Ascending aorta (tissue), 2 donors: ENCODE measurements at places on chromosomes 6 and 20.

DNA sequence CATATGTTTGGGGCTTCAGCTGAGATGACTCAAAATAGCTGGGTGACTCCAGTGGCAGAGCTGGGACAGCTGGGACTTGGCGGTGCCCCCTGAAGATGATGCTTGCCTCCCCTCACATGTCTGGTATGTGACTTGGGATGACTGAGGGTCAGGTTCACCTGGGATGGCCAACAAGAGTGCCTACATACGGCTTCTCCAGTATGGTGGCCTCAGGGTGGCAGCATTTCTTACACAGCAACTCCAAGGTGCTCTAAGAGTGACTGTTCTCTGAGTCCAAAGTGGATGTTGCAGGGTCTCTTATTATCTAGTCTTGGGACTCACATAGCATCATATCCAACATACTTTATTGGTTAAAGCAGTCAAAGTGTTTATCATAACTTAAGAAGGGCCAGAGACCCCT, 87.8 kb upstream of the CENPW start:
- no peak for DNase-seq

DNA sequence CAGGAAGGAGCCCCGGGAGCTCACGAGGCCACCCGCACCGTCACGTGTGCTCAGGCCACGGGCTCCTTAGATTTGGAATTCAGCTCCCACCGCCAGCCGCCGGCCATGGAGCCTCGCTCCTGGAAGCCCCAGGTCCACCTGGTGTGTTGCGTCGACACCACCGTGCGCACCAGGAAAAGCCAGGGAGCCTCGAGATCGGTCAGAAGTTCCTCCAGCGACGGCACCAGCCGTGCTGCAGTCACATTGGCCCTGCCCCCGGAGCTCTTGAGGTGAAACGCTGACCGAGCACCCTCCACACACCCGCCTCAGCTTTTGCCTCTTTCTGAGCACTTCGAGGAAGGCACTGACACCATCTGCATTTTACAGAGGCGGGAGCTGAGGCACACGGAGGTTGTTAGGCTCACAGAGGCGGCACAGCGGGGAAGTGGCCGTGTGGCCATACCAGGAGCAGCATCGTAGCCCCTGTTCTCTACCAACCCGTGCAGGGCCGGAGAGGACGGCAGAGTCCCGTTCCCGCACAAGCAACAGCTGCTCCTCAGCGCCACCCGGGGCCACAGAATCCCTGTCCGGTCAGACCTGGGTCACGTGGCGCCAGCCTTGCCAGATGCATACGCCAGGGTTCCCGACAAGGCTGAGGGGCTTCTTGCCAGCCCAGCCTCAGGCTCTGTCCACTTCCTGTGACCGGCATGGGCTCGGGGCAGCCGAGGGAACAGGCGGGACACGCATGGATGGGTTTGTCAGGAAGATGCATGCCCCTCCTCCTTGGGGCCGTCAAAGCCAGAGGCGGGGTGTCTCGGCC, 7.6 kb downstream of the NKAIN4 start:
- DNase-seq = no peak

DNA sequence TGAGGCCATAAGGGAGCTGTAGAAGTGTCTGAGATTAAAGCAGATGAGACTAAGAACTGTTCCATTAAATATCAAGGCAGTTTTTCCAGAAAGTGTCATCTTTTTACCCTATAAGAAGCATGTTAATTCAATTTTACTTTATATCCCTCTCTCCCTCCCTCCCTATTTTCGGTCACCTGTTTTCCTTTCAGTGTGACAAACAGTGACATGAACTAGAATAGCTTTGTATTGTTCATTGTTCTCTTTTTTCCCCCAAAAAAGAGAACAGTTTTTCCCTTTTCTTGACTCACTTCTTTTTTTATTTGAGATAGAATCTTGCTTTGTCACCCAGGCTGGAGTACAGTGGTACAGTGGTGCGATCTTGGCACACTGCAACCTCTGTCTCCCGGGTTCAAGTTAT, 269.3 kb downstream of the ZFAND3 start:
- no peak for DNase-seq

DNA sequence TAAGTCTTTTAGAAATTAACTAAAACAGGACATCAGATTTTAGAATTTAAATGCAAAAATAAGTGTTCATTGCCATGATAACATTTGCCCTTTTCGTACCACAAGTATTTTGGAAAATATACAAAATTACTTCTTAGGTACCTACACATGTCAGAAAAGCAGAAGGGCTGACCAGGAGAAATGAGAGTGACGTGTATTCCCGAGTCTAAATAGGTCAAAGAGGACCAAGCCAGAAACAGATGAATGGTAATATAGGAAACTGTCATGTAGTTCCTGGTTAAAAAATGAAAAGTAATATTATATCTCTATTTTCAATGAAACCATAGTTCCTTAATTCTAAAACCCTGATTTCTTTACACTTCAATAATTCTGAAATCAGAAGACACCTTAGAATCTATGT, 126.2 kb downstream of the IPCEF1 start:
- no peak for DNase-seq

- DNase-seq = peak; percentile 24
These were observed 13.7 kb upstream of the PRND start for GRCh38 chr20:4708036-4708435.

GRCh38 chr6:28124971-28125353, 553 bp downstream of the ZSCAN16 start:
- no peak for DNase-seq

GRCh38 chr6:166929542-166930189, 26.7 kb downstream of the RNASET2 start:
- DNase-seq = no peak

GRCh38 chr6:150770637-150771036, 94.9 kb upstream of the MTHFD1L start:
- DNase-seq = no peak

- no peak for DNase-seq
These were observed 9.5 kb upstream of the UQCC2 start for GRCh38 chr6:33720998-33721397.

- DNase-seq = no peak
These were observed 75.6 kb downstream of the CDC5L start for GRCh38 chr6:44462797-44463727.

- no peak for DNase-seq
These were observed 146.6 kb downstream of the SOBP start for GRCh38 chr6:107636486-107636885.

- no peak for DNase-seq
These were observed at the start of gene DLK2 for GRCh38 chr6:43455531-43456428. DLK2 (minus strand) TSS chr6:43455548; CDS start chr6:43454825, 723 bp downstream.

GRCh38 chr6:143055213-143055612, 5.5 kb upstream of the AIG1 start:
- no peak for DNase-seq

DNA sequence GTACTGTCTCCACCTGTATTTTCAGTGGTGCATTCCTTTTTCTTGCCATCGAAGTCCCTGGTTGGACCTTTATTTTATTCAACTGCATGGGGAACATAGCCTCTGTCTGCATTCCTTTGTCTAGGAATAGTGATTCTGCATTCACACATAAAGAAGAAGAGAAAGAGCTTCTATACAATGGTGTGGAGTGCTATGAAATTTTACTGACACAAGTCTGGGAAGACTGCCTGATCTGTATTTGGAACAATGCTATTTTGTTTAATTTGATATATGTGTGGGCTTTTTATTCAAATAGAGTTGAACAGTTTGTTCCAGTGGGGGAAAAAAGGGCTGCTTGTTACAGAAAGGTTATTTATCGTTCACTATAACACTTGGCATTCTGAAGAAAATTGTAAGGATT, 375.7 kb upstream of the POU3F2 start:
- no peak for DNase-seq

- no peak for DNase-seq
These were observed 11.8 kb downstream of the SLCO4A1 start for GRCh38 chr20:62653951-62654685.

DNA sequence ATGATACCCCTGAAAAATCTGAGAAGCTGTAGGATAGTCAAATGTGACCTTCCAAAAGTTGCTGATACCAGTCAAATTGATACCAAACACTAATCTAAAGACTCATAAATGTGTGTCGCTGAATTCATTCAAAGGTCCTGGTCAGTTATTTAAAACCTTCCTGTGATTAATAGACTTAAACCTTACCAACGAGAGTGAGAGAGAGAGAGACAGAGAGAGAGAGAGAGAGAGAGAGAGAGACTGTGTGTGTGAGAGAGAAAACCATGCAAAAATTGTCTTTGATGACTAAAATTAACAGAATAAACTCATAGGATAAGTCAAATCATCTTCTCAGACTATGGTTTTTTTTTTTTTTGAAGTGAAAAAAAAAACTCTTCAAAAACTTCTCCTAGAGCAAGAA, 370.9 kb upstream of the HS3ST5 start:
- DNase-seq = no peak

DNA sequence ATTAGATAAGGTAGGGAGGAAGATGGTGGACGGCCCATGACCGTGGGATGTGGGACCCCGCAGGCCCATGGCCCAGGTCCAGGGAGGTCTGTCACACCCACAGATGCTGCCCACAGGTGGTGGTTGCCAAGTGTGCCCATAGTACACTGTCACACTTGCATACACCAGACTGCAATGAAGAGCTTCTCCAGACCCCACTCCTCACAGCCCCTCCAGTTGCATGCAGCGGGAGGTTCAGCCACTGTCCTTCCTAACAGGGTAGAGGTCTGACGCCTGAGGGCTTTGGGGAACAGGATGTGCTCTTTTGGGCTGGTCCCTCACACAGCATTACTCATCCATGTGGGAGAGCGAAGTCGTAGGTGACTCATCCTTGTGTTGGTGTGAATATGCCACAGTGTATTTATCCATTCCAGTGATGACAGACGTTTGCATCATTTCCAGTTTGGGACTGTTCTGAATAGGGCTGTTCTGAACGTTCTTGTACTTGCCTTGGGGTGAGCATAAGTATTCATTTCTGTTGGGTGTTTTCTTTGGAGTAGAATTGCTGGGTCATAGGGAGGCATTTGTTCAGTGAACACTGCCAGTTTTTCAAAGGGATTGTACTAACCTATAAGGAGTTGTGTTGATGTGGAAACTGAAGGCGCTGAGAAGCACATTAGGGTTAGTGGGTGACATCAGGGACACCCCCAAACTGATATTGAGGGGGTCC, 10.1 kb upstream of the PYGB start:
- DNase-seq = peak; percentile 94

DNA sequence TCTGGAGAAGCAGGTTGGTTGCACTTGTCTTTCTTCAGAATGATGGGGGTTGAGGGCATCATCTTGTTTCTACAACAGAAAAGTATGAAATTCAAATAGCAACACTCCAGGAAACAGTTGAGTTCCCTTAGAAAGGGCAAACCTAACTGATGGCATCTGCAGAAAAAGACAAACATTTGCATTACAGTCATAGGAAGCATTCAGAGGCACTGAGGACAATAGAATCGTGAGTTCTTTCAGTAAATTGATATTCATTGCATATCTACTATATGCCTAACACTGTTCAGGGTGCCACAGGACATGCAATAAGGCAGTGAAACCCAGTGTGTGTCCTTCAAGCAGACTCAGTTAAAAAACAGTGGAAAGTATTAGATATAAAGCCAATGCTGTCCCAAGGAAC, 41.1 kb upstream of the OPN5 start:
- no peak for DNase-seq

DNA sequence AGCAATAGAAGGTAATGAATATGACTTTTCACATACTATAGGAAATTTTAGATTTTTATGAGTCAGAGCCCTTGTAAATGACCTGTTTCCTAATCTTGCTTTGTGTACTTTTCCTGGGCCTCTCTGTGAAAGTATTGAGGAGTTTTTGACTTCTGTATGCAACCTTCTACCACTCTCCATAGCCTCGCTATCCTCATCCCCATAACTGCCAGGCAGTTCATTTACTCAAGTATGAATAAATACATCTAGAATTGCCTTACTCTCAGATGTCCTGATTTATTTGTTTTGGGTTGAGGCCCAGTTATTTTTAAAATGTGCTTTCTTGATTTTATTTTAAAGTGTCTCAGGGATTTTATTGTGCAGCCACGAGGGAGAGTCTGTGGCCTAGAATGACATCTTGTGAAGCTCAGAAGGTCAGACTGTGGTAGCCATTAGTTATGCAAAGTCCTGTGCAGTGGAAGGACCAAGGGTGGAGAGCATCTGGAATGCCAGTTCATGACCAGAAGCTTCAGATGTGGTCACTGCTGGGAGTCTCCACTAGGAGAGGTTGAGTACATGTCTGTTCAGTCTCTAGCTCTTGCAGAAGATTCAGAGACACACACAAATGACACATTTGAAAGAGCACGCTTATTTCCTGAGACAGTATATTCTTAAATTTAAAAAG, 346.2 kb upstream of the IMPG1 start:
- no peak for DNase-seq

- DNase-seq = no peak
These were observed 75.2 kb downstream of the GJA1 start for GRCh38 chr6:121510568-121511177.

DNA sequence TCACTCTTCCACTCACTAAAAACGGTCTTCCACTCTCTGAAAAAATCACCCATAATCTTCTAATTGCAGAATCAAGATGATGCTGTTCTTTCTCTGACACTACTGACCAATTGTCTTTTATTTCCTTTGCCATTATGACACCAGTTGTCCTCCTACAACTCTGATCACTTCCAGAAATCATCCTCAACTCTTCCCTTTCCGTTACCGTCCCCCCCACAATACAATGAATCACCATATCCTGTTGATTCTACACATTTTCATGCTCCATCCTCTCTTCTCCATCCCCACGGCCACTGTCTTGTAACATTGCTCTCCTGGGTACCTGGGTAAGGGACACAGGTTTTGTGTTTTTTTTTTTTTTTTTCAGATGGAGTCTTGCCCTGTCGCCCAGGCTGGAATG, 2.5 kb upstream of the PPP2R5D start:
- DNase-seq = no peak

GRCh38 chr20:46148313-46149208, 30.4 kb downstream of the CD40 start:
- no peak for DNase-seq

GRCh38 chr6:135686784-135687301, 164.7 kb upstream of the PDE7B start:
- DNase-seq = no peak

- no peak for DNase-seq
These were observed 39.2 kb downstream of the KCNK5 start for GRCh38 chr6:39189915-39190544.

DNA sequence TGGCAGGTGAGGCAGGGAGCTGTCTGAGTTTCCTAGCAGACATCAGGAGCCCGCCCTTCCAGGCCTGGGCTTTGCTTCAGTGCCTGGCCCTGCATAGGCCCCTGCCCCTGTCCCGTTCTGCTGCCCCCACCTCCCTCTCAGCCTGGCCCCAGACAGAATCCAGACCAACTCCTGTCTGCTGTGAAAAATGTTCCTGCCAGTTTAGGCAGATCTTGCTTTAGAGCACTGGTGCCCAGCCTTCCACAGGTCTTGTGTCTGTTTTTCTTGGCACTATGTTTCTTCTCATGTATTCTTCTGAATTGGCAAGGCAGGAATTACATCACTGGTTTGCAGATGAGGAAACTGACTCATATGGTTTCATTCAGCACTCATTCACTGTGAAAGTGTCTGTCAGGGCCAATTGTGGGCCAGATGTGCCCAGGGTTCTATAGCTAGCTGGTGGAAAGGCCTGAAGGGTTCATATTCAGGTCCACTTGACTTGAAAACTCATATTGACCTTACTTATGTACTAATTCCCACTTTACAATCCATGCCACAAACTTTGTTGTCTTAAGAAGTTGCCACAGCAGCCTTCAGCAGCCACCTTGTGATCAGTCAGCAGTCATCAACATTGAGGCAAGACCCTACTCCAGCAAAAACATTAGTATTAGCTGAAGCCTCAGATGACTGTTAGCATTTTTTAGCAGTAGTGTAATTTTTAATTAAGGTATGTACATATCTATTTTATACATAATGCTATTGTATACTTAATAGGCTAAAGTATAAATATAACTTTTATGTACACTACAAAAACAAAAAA, 40.5 kb downstream of the HLA-F start:
- DNase-seq = no peak
